KBM-7 (cell line): ENCODE measurements at places on chromosomes 1 and 21.

- no peak for DNase-seq
Measured at GRCh38 chr1:169465281-169465680, 20.5 kb downstream of the SLC19A2 start.

GRCh38 chr1:247681288-247681897 lies 1.9 kb upstream of the OR13G1 start:
- DNase-seq: peak; percentile 79

DNA sequence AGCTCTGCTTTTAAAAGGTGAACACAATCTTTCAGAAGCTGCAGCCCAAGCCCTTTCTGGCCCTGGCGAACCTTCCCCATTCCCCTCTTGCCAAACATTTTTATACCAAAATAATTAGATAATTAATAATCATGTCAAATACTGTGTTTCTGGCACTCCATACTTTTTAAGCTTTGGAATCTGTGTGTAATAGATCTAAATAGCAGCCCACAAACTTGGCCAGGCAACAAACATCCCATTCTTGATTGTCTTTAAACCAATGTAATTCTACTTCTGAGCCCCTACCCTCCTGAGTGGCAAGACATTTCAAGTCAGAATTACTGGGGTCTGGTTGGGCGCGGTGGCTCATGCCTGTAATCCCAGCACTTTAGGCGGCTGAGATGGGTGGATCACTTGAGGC lies 137.7 kb downstream of the NAV1 start:
- DNase-seq: no peak

GRCh38 chr21:33036430-33037162 lies 10.9 kb downstream of the OLIG2 start:
- DNase-seq: peak; percentile 90

DNA sequence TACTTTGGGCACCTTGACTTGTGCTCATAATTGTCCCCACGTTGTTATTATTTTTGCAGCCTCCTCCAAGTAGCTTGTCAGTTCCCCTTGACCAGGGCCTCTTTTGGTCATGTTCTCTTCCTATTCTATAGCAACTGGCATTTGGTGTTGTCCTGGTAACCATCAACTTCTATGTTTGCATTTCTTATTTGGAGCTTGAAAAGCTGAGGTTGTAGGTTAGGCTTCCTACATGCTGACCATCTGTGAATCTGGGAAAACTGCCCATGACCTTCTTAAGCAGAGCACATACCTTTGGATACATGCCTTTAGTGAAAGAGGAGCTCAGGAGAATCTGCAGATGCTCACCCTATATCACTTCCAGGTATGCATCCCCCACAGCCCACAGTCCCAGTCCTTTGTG lies 160.8 kb downstream of the HHAT start:
- DNase-seq: no peak

- no peak for DNase-seq
Measured at GRCh38 chr1:165883056-165883455, 55.6 kb downstream of the UCK2 start.

DNA sequence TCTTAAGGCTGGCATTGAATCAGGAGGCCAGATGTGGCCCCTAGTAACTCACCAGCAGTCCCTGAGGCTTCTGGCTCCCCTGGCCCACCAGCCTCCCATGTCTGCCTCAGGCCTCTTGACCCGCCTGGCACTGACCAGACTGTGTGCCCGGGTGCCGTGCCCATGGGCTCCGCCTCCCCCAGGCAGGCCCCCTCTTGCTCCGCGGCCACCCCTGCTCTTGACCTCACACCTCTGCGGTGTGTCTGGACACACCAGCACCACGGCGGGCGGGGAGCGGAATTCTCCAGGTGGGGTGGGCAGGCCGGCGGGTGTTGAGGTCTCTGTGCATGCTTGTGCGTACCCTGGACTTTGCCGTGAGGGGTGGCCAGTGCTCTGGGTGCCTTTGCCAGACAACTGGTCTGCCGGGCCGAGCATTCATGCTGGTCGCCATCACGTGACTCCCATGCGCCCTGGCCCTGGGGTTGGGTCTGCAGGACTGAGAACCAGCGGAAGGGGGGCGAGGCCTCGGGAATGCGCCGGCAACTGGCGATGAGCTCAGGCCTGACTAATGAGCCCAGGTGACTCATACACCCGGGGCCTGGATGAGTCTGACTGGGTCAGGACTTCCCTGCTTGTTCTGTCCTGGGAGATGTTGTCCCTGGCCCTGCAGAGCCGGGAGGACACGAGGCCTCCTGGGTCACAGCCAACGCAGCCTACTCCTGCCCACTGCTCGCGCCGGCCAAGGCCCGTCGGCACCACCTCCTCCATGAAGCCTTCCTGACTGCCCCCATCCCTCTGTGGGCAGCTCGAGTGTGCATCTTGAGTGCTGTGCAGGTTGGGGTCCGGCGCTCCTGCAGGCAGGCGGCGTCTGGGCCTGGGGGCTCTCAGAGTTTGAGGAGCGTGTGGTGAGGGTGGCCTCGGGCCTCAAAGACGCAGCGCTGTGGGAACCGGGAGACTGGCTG lies 22.6 kb downstream of the COL18A1 start:
- DNase-seq: no peak

DNA sequence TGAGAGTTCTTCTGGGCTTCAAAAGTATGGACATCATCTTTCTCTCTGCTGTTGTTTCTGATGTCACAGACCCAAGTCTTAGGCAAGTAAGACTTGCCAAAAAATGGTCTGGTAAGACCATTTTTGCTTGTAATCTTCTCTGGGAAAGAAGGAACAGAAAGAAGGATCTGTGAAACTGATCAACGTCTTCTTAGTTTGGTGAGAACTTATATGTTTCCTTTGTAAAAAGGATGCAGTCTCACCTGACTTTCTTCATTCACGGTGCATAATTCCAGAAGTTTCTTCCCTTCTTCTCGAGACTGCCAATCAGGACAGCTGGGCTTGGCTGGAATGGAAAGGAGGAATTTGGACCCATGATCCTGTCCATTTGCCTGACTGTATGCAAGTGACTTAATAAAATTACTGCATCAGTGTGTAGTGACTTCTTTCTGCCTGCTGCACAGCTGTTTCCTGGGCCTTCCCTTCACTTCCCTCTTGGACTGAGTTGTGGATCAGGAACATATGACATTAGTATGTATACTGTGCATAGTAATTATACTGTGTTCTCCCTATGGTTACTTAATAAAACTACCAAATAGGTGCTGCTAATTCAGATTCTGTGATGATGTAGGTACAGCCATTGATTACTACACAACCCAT lies 7.6 kb upstream of the DENND1B start:
- no peak for DNase-seq

GRCh38 chr21:42811960-42812359 lies 67.4 kb downstream of the WDR4 start:
- no peak for DNase-seq

DNA sequence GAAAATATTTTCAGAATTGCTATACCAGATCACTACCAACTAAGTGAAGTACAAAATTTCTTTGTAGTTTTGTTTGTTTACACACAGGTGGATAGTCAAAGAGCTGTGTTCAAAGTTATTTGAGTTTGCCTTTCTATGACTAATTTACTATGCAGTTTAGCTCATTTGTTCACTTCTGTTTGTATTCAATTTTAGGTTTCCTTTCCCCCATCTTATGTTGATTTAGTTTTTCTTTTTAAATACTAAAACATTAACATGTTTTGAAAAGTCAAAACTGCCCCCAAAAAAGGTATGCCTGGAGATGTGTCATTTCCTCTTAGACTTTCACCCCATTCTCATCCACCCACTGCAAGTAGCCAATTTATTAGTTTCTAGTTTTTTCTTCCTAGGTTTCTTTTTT lies 18.7 kb upstream of the RIPPLY3 start:
- no peak for DNase-seq

DNA sequence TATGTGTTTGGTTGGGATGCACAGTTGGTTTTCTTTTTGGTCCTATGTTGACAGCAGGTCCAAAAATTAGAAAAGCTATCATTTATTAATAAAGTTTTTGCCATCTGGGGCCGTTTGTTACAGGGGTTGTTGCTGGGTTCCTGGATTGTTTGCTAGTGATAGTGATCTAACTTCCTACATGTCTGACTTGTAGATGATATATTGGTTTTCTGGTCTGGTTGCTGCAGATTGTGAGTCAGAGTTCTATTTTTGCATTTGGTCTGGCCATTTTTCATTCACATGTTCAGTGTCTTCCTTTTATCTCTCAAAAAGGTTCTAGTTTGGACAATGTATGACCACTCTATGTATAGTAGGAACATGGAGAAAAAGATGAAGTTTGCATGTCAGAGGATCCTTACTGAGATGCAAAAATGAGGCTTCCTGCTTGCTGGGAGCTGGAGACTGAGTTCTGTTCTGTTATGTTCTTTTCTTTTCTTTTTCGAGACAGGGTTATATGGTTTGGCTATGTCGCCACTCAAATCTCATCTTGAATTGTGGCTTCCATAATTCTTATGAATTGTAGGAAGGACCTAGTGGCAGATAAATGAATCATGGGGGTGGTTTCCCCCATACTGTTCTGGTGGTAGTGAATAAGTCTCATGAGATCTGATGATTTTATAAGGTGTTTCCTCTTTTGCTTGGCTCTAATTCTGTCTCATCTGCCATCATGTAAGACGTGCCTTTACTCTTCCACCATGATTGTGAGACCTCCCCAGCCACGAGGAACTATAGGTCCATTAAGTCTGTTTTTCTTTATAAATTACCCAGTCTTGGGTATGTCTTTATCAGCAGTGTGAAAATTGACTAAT lies 4.2 kb upstream of the NVL start:
- peak; percentile 72 for DNase-seq

DNA sequence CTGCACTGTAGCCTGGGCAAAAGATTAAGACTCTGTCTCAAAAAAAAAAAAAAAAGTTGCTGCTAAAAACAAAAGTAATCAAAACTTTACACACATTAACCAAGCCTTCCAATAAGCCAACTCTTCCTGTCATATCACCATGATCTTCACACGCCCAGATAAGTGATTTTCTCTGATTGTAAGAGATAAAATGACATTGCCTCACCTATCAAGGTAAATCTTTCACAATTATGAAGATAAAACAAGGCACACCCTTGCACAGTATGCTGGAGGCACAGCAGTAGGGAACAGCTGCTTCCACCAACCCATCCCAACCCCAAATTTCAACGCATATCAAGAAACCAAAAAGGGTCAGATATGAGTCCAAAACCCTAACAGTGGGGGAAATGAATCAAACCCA lies 8.8 kb upstream of the TIAM1 start:
- DNase-seq: no peak

GRCh38 chr1:232678185-232678886 lies 48.4 kb upstream of the SIPA1L2 start:
- DNase-seq: no peak

- DNase-seq: peak; percentile 83
Measured at GRCh38 chr1:169312084-169312954, 55.3 kb downstream of the NME7 start.

DNA sequence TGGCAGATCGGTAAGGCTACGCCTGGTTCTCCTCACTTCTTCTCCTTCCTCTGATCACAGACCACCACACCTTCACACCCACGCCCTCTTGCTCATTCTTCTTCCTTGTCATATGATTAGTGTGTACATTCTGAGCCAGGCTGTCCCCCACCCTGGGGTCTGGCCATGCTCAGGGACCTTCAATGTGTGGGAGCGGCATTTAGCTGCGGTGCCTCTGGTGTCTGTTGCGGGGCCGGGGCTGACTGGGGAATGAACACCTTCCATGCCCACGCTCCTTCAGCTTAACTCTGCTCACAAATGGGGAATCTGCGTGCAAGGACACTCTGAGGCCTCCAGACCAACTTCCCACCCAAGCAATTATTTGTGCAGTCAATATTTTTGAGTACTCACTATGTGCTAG lies 29.4 kb downstream of the QSOX1 start:
- DNase-seq: no peak

DNA sequence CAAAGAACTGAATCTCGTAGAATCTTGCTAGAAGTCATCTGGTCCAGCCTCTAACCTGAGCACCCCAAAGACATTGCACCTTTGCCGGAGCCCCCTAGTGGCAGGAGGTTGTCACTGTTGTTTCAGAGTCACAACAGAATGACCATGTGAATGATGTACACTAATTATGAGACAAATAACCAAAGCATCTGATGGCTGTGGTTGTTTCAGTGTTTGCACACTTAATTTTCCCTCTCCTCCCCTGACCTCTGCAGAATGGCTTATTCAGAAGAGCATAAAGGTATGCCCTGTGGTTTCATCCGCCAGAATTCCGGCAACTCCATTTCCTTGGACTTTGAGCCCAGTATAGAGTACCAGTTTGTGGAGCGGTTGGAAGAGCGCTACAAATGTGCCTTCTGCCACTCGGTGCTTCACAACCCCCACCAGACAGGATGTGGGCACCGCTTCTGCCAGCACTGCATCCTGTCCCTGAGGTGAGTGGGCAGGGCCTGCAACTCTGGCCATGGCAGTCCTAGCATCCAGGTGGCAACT lies 26.4 kb downstream of the TRAF5 start:
- peak; percentile 52 for DNase-seq

DNA sequence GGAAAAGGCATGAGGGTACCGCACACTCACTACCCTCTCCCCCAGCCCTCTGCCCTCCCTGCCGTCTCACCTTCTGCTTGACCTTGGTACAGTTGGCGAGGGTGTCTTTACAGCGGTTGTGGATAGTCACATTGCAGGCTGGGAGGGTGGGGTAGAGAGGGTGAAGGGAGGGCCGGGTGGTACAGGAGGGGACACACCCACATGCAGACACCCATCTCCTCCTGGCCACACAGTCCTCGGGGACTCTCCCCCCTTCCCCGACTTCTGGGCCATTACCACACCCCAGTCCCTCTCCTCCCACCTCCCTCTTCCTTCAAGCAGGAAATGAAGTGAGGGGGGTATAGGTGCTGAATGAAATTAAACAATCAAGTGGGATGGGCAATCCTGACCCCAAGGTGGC lies 11.6 kb downstream of the ARHGEF2 start:
- DNase-seq: no peak

DNA sequence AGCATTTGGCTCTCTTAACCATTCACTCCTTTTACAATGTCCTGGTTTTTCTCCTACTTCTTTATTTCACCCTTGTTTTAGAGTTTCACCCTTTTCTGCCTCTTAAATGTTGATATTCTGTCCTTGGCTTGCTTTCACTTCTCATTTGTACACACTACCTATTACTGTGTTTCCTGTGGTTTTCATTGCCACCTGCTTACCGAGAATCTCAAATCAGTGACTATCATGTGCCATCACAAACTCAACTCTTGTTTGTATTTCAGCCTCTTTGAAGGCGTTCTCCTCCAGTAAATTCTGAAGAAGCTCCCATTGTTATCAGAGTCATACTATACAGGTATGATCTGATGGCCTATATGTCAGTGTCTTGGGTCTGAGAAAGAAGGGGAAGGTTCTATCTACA lies 65.7 kb downstream of the NPHS2 start:
- DNase-seq: no peak

DNA sequence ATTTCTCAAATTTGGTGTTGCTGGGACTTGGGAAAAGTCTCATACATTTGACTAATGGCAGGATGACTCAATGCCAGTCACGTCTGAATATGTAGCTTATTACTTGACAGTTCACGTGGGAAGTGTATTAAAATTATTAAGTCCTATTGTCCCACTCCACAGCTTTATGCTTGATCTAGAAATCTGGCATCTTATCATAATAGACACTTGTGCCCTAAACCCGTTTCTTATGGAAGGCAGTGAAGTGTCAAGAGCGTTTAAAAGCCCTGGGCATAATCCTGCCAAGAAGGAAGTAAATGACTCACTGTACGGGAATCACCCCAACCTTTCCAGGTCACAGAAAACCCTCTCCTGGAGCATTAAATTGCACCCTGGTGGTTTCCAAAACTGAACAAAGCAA lies 207.4 kb downstream of the APP start:
- DNase-seq: no peak
